NCI-H1048 (cell line): ENCODE measurements at places on chromosomes 3 and 15.

DNA sequence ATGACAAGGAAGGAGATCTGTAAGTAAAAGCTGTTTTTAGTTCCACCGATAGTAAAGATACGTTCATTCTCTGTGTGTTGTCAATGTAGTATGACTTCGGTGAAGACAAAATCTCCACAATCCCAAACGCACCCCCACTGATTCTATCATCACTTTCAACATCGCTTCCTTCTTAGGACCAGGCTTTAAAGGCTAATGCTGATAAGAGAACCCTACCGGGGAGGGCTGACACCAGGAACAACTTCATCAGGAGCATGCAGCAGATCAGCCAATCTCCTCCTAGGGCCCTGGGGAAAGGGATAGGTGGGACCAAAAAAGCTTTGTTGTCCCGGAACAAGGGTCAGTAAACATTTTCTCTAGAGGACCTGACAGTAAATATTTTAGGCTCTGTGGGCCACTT lies 334.1 kb downstream of the VPS13C start:
- DNase-seq = no peak

GRCh38 chr3:32424581-32425250 lies 33.1 kb downstream of the CMTM7 start:
- no peak for DNase-seq

GRCh38 chr3:150480877-150481276 lies 65.4 kb downstream of the SERP1 start:
- DNase-seq = no peak

- no peak for DNase-seq
These were observed 855 bp downstream of the GMPPB start for GRCh38 chr3:49722896-49723295.

DNA sequence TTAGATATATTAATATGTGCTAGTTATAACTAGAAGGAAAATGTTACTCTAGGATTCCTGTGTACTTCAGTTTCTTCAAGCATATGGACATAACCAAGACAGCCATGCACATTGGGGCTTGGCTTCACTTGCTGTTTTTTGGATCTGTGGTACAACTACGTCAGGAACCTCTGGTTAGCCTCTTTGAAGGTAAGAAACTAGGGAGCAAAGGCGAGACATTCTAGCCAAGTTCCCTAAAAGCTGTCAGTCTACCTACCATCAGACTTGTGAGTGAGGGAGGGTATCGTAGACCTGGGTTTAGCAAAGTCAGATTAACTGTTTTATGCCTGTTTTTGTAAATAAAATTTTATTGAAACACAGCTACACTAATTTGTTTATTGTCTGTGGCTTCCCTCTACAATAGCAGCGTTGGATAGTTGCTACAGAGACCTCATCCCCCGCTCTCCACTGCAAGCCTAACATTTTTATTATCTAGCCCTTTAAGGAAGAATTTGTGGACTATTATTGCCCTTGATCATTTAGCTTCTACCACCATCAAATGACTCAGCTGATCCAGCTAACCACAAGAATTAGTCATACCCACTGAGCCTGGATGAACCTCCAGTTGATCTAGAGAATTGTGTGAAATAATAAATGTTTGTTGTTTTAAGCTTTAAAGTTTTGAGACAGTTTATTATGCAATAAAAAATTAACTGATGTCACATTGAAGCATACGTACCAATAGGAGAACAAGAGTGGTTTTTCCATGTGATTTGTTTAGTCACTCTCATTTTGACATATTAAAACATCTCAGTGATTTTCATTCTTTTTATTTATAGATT lies 58.1 kb downstream of the RSRC1 start:
- no peak for DNase-seq

DNA sequence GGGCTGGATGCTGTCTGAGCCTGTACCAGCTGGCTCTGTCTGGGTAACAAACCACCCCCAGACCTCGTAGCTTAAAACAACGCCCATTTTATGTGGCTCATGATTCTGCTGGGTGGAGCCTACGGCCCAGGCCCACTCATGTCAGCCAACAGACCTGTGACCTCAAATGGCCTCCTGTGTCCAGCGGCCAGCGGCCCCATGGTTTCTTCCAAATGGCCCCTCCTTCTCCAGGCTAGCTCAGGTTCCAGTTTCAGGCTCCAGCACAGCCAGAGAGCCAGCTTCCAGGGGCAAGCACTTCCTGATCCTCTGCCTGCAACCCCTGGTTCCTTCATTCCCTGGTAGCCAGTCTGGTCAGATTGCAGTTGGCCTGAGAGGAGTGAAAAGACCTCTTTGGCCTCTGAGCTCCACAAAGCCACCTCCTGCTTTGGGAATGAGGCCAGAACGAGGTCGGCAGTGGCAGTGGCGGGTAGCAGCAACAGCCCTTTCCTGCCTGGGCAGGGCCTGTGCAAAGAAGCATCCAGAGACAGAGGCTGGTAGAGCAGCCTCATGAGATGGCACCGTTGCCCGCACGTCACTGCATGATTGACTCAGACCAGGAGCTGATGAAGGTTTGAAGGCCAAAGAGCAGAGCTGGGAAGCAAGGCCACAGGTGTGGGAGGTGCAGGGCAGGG lies 21.0 kb upstream of the PLXNA1 start:
- DNase-seq = no peak

DNA sequence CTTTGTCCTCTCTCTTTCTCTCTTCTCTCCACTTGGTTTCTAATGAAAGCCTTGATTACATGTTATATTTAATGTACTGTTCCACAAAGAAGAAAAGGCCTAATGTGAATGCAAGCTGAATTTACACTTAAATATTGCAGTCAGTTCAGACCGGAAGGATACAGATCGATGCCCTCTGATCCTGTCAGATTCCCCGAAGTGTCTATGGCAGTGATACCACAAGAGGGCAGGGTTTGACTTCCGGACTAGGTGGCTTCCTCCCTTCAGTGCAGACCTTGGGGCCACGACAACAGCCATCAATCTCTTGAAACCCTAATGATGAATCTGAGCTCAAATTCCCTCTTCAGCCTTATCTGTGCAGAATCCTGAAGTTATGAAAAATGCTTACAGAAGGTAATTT lies 29.5 kb downstream of the AGTR1 start:
- DNase-seq = no peak

DNA sequence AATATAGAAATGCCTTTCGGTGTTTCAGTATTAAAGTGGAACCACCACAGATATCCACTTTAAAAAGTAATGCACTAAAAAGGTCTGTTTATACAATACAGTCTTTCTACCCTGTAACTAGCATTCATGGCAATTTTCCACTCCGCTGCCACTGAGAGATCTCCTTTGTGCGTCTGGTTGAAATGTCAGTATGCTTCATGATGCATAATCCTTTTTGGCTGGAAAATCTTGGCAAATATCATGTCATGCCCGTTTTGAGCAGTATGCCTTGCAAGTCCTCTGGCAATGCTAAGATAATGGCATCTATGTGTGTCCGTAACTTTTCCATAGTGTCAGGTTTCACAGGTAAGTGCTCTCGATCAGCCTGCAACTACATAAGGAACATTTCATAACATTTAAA lies 30.8 kb upstream of the ARF4 start:
- peak; percentile 32 for DNase-seq

GRCh38 chr15:76160426-76161152 lies 100.8 kb downstream of the TMEM266 start:
- DNase-seq = no peak

- DNase-seq = no peak
These were observed 495.9 kb upstream of the NAALADL2 start for GRCh38 chr3:174363256-174363655.

DNA sequence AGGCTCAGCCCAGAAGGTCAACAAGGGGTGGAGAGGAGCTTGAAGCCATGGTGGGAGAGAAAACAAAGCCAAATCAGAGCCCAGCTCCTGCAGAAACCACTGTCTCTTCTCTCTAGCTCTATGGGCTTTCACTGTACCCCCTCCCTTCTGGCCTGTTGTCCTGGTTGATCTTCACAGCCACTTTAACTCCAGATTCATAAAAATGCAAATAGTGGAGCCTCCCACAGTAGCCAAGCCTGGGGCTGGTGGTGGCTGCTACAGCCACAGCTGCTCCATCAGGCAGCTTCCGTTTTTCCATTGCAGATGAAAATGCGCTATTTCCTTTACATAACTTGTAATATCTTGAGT lies 20.7 kb upstream of the CAV3 start:
- DNase-seq = no peak

DNA sequence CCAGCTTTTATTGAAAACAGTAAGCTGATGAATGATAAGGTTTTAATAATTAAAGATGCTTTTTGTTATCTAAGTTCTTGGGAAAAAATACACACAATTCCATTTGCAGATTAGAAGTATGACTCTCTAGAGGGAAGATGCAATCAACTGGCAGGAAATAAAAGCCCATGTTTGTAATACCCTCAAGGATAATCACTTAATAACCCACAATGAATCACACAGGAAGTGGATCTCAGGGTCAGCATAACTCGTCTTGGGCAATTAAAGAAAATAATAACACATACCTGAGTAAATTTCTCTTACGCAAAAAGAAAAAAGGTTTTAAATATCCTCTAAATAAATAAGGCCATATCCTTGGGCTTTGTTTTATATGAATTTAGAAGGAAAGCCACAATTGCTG lies 9.4 kb upstream of the EID1 start:
- DNase-seq = no peak

DNA sequence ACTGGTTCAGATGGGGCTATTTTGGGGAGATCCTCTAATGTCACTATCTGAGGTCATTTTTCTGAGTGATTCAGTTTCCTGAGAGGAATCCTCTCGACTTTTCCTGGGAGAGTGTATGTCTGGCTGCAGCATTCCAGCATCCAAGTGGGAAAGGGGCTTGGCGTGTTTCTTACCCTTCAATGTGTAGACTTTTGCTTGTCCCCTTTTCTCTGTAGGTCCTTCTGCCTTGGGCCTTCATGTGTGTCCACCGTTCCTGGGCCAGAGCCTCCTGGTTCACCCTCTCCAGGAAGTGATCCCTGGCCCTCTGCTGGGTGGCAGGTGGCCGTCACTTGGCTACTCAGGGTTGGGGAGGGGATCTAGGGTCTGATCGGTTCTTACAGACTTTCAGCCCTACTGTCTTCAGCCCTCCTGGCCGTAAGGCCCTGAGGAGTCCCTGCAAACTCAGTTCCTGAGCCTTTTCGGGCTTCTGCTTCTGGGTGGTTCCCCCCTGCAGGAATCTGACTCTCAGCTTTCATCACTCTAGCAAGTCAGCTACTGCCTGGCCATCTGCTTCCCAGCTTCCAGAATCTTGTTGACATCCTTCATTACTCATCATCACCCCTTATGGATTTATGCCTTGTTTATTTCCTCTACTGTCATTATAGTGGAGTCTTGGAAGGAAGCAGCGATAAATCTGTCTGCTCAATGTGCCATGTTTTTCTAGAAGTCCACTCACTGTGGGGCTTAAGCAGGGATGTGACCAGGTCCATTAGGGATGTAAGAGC lies 36.5 kb downstream of the GOLGA6L10 start:
- no peak for DNase-seq

DNA sequence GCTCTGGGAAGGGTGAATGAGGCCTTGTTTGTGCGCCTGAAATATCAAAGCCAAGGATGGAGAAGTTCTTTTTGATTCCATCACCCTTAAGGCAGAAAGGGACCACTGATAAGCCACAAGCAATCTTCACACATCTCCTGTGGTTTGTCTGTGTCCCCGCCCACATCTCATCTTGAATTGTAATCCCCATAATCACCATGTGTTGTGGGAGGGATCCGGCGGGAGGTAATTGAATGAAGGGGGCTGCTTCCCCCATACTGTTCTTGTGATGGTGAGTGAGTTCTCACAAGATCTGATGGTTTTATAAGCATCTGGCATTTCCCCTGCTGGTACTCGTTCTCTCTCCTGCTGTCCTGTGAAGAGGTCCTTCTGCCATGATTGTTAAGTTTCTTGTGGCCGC lies 329.6 kb upstream of the RGMA start:
- DNase-seq = no peak

- DNase-seq = no peak
These were observed 59.7 kb downstream of the MAP3K13 start for GRCh38 chr3:185422677-185423076.

- no peak for DNase-seq
These were observed 69.6 kb downstream of the LRTM1 start for GRCh38 chr3:54858093-54858785.

GRCh38 chr3:179719048-179719734 lies 66.4 kb downstream of the USP13 start:
- DNase-seq = no peak

GRCh38 chr15:67564968-67565345 lies 22.5 kb downstream of the MAP2K5 start:
- no peak for DNase-seq

DNA sequence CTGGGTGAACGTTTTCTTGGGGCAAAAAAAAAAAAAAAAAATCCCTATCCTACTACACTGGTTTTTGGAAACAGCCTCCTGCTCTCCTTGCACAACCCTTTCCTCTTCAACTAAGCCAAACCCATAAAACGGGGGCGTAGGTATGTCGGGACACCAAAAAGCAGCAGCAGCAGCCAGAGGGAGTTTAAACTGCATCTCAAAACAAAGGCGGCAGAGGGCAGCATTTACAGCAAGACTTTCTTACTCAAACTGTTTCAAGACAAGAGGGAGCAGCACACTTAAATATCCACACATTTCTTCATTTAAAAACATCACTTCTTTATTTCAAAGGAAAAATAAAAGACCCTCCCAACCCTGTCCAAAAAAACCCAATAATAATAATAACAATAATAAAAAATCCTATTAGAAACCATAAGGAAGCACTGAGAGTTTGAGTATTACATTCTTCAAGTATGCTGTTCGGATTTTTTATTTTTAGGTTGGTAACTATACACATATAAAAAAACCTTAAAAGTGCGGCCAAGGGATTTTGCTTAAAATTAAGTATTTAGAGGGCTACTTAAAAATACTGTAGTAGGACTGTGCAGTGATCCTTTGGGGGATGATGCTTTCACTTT lies 43.9 kb upstream of the PLXND1 start:
- DNase-seq = peak; percentile 26

DNA sequence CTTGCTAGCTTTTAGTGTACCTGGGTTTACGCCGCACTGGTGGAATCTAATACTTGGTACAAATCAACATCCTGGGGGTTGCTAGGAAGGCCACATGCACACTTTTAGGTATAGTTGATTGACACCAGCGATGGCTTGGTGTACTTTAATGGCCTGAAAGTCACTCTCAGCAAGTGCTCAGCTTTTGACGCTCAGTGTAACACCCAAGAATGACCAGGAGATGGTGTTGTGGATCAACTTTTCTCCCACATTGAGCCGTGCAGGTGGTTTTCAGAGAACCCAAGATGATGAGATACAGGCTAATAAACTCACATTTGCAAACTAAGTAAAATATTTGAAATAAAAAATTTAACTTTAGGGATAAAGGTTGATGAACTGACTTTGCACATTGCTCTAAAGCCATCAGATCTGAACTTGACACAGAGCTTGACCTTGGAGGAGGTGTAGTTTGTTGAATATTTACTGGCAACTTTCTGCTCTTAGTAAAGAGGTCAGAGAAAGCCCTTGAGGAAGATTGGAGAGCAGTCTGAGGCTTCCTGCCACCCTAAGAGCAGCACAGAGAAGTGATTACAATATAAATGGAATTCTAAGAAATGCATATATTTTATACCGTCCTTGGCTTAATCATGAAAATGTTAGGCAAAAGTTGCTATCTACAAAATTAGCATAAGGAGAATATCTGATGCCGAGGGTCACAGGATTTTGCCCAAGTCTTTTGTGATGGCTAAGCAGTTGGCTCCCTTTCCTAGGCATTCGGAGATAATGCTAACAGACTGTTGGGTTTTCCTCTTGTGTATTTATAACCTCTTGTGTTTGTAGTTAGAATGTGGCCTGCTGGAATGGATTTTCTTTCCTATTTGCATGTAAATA lies 143.4 kb upstream of the RASGRP1 start:
- no peak for DNase-seq
